A549 treated with CpdA at 1 μM for 4 hours (cell line): ENCODE measurements at places on chromosomes 12 and 14. TPM values are rescaled to one million over a fixed set of nuclear protein-coding genes. Genes with fewer than 3 reads are reported as not detected.

FLVCR2 gene
- 2.1 to 3.5 TPM (median 2.3 TPM) in 5 replicates for total RNA-seq

OLR1 gene
- 0.75 to 2.6 TPM (median 1.3 TPM) in 5 replicates for total RNA-seq

TAS2R9 gene
- total RNA-seq = not detected in 5 replicates

NRL gene
- total RNA-seq = 0.48 to 1.2 TPM (median 1.0 TPM) in 5 replicates

KRT74 gene
- not detected in 5 replicates for total RNA-seq

OR4N2 gene
- not detected in 5 replicates for total RNA-seq

MFAP5 gene
- 0.06 to 0.31 TPM (median 0.24 TPM) in 4 of 5 replicates, not detected in the other for total RNA-seq

ITGA7 gene
- total RNA-seq = 1.1 to 2.1 TPM (median 1.3 TPM) in 5 replicates

KRT77 gene
- total RNA-seq = not detected in 5 replicates

IFT81 gene
- 14.3 to 27.1 TPM (median 20.1 TPM) in 5 replicates for total RNA-seq

SERPINA3 gene
- 5.4 to 7.6 TPM (median 5.7 TPM) in 5 replicates for total RNA-seq

TAS2R14 gene
- 0.57 to 0.98 TPM (median 0.75 TPM) in 5 replicates for total RNA-seq

CCDC198 gene
- total RNA-seq = 2.8 to 4.0 TPM (median 3.6 TPM) in 5 replicates

TNS2 gene
- 11.2 to 16.8 TPM (median 13.0 TPM) in 5 replicates for total RNA-seq

MARCHF9 gene
- total RNA-seq = 6.1 to 8.8 TPM (median 7.5 TPM) in 5 replicates

SLC5A8 gene
- total RNA-seq = not detected in 5 replicates

EIF2S1 gene
- total RNA-seq = 248 to 400 TPM (median 262 TPM) in 5 replicates

GPR84 gene
- total RNA-seq = 0.03 to 0.09 TPM (median 0.09 TPM) in 3 of 5 replicates, not detected in the others

ABCD2 gene
- total RNA-seq = not detected in 5 replicates

ACOT6 gene
- total RNA-seq = not detected in 5 replicates

TMEM253 gene
- total RNA-seq = 0.40 to 1.1 TPM (median 0.80 TPM) in 5 replicates
